ENCODE measurements at places on chromosomes 11 and 22.

- no peak for DNase-seq
Observed at GRCh38 chr11:66280428-66280827, 2.5 kb downstream of the CNIH2 start.

DNA sequence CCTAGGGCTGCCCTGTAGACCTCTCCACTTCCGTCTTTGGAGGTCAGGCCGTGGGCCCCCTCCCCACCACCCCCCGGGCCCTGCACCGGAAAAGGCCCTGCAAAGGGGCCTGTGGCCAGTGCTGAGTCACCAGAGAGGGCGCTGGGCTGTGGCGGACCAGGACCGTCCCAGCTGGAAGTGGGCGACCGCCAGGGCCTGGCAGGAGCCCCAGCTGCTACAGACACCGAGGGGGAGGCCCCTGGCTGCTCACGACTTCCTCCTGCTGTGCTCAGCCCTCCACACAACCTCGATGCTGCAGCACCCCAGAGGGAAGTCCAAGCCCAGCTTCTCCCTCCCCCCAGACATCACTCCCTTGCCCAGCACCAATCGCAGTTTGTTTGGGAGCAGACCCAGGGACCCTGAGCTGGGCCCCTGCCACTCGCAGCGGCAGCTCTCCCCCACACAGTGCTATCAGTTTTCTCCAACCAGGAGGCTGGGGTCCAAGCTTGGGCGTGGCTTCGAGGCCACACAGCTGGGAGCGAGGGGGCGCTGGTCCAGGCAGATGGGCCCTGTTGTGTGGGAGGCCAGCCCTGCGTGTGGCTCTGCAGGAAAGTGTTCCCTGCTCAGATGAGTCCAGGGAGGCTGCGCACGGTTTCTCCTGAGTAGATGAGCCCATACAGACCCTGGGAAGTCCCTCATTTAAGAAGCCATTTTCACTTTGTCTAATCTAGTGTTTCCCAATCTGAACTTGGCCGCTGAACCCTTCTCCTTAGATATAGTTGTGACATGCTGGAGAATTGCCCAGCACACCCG lies 5.6 kb upstream of the SH3BP1 start:
- DNase-seq = peak; percentile 62

- DNase-seq = no peak
Observed at GRCh38 chr11:8948886-8949285, 6.1 kb upstream of the ASCL3 start.

DNA sequence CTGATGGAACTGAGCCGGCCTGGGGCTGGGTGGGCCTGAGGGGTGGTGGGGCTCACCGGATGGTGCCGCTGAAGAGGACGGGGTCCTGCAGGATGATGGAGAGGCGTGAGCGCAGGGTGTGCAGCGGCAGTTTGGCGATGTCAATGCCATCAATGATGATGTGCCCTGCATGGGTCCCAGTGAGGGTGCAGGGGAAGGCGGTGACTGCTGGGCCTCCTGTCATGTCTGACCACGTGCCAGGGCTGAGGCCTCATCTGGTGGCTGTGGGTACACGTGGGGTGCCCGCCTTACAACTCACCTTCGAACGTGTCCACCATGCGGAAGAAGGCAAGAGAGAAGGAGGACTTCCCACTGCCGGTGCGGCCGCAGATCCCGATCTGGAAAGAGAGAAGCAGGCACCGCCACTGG lies 7.1 kb upstream of the KCNJ11 start:
- no peak for DNase-seq

GRCh38 chr11:27218421-27219038 lies 144.5 kb downstream of the CCDC34 start:
- DNase-seq = no peak

DNA sequence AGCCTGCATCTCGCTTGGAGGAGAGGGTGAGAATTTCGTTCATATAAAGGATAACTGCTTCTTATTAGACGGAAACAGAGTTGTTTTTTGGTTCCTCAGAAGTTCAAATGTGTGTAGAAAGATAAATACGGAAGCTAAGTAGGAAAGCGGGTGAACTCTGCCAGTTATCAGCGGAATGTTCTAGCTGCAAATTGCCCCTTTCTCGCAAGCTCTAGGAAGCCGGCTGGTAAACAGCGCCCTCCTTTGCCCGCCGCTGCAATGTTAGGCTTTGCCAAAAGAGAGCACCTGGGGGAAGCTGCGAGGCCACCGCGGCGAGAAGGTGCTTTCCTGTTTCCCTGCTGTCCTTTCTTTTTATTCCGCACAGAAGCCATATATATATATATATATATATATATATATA lies 67.0 kb downstream of the IGLL5 start:
- peak; percentile 24 for DNase-seq

DNA sequence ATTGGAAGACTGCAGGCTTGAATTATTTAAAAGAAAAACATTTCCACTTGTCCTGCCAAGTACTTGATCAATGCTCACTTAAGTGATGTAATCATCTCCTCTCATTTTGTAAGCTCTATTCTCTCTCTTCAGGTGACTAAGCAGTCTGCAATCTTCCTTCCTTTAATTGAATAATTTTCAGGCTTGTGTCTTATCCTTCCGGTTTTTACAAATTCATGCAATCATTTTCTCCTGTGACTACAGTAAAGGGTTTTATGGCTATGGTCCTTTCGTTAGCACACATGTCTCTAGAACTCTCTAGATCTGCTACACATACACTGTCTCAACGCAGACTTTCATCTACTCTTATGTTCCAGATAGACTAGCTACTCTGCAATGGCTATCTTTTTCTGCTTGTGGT lies 12.6 kb upstream of the UPB1 start:
- no peak for DNase-seq

GRCh38 chr11:12278766-12279671 lies 98.4 kb upstream of the PARVA start:
- DNase-seq = no peak

Measured in CD4-positive, alpha-beta T cell treated with Interleukin-4 for 4 hours (primary cell).